ENCODE measurements at places on chromosomes 13 and 19.

DNA sequence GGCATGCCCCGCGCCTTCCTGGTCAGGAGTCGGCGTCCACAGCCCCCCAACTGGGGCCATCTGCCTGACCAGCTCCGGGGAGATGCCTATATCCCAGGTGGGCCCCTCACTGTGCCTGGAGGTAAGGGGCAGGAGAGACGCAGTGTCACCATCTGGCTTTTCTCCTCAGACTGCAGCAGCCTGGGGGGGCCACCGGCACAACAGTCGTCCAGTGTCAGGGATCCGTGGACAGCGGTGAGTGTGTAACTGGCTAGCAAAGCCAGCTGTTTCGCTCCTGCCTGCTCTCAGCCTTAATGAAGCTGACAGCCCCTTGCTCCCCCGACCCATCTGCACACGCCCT is 227 bp downstream of the OVOL3 start:
- no peak for DNase-seq

DNA sequence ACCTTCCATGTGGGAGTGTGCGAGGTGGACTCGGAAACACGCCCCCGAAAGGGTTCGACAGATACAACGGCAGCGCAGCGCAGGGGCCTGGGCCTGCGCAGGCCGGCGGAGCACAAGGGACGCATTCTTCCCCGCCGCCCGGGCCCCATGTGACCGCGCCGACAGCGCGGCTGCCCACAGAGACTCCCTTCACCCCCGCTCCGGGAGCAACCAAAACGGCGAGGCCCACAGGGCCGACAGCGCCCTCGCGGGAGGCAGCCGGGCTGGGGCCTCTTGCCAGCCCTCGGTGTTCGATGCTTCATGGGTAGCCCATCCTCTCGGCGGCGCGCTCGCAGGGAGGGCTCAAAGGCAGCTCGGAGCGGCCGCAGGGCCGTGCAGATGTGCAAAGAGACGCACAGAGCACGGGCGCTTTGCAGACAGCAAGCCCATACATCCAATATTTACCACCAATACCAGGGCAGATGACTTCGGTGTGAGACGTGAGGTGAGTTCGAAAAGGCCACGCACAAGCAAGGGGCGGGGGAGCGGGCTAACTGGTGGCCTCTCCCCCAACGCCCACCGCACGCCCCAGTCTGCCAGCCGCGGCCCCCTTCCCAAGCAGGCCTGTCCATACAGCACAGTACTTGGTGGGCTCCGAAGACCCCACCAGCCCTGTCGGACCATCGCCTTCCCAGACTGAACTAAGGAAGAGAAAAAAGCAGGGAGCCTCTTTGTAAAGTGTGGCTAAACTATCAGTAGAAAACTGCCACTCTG is 89.9 kb downstream of the CRYL1 start:
- DNase-seq: no peak

- no peak for DNase-seq
Measured at GRCh38 chr19:14368011-14368513, 13.2 kb upstream of the ADGRE5 start.

DNA sequence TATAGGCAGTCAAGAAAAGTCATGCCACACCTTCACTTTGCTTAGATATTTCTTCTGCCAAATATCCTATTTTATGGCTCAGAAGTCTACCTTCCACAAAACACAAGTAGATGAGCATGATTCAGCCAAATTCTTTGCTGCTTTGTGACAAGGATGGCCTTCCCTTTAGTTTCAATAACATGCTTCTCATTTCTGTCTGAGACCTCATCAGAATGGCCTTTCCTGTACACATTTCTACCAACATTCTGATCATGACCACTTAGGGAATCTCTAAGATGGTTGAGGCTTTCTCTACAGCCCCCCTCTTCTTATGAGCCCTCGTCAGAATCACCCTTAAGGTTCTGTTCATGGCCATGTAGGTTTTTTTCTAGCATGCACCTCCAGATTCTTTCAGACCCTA is 96.2 kb downstream of the COL4A2 start:
- DNase-seq: no peak

DNA sequence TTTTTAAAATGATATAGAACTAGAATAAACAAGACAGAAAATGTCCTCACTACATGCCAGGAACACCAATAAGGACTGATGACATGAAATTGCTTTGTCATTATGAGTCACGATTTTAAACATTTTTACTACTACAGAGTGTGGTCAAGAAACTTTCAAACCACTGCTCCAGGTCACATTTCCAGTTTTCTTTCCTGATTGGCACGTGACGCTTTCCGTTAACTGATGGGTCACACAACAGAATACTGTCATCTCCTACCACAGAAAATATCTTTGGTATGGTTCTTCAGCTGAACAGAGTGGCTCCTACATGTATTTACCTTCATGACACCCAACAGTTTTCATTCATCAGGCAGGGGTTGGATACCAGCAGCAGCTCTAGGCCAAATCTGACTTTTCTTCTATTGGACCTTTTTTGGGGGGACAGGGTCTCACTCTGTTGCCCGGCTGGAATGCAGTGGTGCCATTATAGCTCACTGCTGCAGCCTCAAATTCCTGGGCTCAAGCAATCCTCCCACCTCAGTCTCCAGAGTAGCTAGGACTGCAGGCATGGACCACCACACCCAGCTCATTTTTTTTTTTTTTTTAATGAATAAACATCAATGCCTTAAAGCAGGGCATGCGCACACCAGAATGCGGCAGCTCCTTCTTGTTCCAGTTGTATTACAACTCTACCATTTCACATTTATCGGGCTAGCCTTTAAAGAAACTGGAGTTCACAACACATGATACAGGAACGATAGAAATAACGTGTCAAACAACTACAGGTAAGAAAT is 147.4 kb downstream of the RNF17 start:
- DNase-seq: no peak

DNA sequence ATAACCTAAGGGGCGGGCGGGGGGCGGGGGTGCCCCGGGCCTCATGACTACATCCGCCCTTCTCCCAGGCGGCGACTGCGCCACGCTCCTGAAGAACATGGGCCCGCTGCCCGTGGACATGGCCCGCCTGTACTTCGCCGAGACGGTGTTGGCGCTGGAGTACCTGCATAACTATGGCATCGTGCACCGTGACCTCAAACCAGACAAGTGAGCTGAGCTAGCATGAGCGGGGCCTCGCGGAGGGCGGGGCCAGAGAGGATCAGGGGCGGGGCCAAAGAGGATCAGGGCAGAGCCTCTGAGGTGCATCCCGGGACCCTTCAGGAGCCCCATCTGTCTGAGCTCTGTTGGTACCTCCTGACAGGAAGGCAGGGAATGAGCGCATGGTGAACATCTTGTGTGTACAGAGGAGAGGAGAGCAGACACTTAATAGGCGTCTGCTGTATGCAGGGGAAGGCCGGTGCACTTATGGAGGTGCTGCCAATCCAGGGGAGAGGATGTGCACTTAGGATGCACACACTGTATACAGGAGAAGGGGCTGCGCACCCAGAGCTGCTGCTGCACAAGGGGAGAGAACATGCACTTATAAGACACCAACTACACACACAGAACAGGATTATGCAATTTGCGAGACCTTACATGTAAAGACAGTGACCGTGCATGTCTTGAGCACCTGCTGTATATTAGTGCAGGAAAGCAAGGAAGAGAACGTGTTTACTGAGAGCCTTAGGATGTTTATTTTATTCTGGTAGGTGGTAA is 20.9 kb upstream of the PIK3R2 start:
- no peak for DNase-seq

GRCh38 chr19:34573226-34573864 is 91.8 kb downstream of the WTIP start:
- no peak for DNase-seq

GRCh38 chr13:25717666-25718197 is 334.1 kb downstream of the SHISA2 start:
- DNase-seq: no peak

DNA sequence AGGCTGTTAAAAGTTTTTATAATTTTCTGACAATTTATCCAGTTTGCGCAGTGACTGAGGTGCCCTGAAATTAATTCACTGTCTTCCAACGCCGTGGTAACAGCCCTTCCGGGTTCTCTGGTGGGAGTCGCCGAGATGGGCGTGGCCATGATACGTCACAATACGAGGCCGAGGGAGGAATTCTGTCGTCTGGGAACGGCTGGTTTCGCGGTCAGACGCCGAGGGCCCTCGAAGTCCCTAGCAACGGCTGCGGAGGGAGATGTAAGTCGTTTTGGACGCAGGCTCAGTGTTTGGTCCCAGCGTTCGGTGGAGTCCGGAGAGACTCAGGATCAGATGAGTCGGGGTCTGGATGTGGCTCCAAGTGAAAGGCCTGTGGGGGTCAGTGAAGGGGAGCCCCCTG is 21.7 kb downstream of the ZNF613 start:
- DNase-seq: no peak

GRCh38 chr13:38844581-38844980 is 146.1 kb downstream of the STOML3 start:
- no peak for DNase-seq

GRCh38 chr19:31610018-31610417 is 260.8 kb upstream of the TSHZ3 start:
- DNase-seq: no peak

- DNase-seq: no peak
Measured at GRCh38 chr13:73303851-73304250, 245.0 kb downstream of the KLF5 start.

- DNase-seq: no peak
Measured at GRCh38 chr19:11435833-11436313, 438 bp downstream of the PRKCSH start.

DNA sequence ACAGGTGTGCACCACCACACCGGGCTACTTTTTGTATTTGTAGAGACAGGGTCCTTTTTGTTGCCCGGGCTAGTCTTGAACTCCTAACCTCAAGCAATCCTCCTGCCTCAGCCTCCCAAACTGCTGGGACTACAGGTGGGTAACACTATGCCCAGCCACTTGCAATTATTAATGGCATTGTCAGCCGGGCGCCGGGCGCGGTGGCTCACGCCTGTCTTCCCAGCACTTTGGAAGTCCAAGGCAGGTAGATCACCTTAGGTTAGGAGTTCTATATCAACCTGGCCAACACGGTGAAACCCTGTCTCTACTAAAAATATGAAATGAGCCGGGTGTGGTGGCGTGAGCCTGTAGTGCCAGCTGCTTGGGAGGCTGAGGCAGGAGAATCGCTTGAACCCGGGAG is 2.7 kb upstream of the MEX3D start:
- DNase-seq: no peak

- DNase-seq: no peak
Measured at GRCh38 chr13:105788530-105788929, 746.9 kb downstream of the EFNB2 start.

Data from activated naive CD4-positive, alpha-beta T cell treated with anti-CD3 and anti-CD28 coated beads, Interleukin-2, amount 50 U/mL, for 16 hours (primary cell).